Stimulated activated CD4-positive, alpha-beta T cell treated with anti-CD3 and anti-CD28 coated beads, TNF-alpha, amount 100 ng/mL, for 48 hours (primary cell): ENCODE measurements at places on chromosomes 3 and 15.
A peak's percentile ranks its signal among the peaks of the same experiment; 100 is the strongest.

DNA sequence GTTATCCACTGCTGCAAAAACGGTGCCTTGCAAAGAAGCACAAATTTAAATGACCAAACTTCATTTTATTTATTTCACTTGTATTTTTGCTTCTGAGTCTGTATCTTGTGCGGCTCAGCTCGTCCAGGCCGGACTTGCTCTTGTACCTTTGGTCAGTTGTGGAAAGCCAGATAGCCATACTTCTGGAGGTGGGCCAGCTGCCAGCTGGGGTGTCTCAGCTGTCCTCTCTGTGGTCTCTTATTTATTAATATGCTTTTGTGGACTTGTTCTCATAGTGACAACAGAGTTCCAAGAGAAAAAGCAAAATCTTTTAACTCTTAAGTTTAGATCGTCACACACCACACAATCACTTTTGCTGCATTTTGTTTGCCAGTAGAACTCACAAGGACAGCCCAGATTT is 87.7 kb downstream of the IL1RAP start:
- DNase-seq, result no peak

- no peak for DNase-seq
Observed at GRCh38 chr15:37339437-37339836, 239.1 kb upstream of the MEIS2 start.

- DNase-seq, result no peak
Observed at GRCh38 chr3:34261001-34261385, 462.6 kb downstream of the PDCD6IP start.

- peak; percentile 48 for DNase-seq
Observed at GRCh38 chr15:80778964-80779657, at the start of gene CEMIP. TSS of gene CEMIP (plus strand) at chr15:80779370. CDS start at chr15:80873880, 94,510 bp downstream.

DNA sequence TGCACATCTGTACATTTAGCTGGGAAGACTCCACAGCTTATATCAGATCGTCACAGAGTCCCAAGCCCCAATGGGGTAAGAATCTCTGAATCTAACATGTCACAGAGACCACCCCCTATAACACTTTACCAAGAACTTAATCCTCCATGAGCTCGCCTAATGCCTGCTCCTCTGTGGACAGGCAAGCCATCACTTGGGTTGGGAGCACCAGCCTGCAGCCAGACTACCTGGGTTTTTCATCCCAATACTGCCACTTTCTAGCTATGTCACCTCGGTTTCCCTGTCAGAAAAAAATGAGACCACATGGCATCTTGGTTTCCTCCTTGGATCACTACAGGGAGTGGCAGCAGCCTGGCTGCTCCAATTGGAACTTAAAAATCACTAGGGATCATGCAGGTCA is 277.9 kb upstream of the TLE3 start:
- no peak for DNase-seq

DNA sequence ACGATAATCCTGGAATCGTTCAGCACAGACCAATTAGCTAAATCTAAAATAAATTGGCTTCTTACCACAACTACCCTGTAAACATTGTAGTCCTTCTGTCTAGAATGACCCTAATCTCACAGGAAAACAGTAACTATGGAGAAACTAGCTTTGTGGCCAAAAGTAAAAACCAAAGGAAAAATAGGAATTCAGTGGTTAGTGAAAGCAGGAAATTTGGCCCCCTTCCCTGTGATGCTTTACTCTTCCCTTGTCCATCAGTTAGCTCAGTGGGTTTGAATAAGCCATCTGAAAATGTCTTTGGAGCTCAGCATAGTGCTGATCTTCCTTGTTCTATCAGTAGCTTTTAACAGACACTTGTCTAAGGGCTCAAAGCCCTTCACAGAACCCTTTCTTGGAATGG is 1.6 kb downstream of the NMD3 start:
- DNase-seq, result no peak

DNA sequence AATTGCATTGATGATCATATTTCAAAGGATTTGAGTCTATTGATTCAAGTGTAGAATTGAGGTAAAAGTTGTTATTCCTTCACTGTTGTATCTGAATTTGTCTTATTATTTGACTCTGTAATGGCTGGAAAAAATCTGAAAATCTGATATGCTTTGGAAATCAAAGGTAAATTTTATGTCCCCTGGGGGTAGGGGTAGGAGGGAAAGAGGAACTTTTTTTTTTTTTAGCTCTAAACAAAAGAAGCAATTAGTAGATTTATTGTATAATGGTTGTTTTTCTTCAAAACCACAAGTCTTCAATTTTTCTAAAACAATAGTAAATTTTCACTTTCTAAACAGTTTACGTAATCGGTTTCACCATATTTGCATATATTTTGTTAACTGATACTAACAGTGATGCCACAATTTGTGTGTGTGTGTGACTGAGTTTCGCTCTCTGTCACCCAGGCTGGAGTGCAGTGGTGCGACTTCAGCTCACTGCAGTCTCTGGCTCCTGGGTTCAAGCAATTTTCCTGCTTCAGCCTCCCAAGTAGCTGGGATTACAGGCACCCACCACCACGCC is 91.7 kb upstream of the GOLGA6L4 start:
- DNase-seq, result no peak

DNA sequence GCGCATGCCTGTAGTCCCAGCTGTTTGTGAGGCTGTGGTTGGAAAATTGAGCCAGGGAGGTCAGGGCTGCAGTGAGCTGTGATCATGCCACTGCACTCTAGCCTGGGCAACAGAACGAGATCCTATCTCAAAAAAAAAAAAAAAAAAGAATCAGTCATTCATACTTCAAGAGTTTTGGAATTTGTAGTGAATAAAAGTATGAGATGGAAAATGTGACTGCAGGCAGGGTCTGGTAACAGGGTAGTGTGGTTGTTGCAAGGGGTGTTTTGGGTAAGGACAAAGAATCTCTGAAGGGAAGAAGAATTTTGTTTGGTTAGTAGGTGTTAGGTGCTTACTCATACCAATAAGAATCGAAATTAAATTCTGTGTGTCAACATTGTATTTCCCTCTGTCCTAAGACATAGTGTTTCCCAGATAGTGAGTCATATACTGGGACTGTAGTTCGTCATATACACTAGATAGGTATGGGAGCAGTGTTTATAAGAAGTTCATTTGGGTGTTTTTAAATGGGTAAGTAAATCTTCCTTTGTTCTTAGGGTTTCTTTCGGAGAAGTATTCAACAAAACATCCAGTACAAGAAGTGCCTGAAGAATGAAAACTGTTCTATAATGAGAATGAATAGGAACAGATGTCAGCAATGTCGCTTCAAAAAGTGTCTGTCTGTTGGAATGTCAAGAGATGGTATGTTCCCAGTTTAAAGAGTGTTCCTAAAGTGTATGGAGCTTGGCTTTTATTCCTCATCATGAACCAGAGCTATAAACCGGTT is 14.2 kb downstream of the NR1D2 start:
- no peak for DNase-seq

- DNase-seq, result no peak
Observed at GRCh38 chr3:1962396-1963088, 136.1 kb upstream of the CNTN4 start.

- DNase-seq, result no peak
Observed at GRCh38 chr3:49199239-49199899, 28.0 kb downstream of the KLHDC8B start.

- no peak for DNase-seq
Observed at GRCh38 chr3:24437326-24437725, 57.3 kb downstream of the THRB start.

DNA sequence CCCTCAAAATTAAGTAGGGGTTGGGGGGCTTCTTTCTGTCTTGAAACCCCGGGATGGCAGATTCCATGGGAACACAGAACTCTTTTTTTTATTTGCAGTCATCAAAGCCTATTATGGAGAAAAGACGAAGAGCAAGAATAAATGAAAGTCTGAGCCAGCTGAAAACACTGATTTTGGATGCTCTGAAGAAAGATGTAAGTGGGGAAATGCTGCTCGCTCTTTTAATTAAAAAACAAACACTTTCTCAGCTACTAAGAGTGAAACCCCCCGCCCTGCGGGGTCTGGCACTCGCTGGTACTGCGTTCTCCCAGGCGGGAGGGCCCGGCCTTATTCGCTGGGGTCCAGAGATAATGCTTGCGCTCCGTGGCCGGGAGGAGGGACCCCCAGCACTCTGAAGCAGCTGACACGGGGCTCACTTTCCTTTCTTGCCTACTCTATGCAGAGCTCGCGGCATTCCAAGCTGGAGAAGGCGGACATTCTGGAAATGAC is 615 bp downstream of the HES1 start:
- no peak for DNase-seq
